T1000 (cell line): ENCODE measurements at places on chromosomes 6 and 20.

GRCh38 chr20:10777710-10778109 is 103.9 kb upstream of the JAG1 start:
- DNase-seq: no peak

DNA sequence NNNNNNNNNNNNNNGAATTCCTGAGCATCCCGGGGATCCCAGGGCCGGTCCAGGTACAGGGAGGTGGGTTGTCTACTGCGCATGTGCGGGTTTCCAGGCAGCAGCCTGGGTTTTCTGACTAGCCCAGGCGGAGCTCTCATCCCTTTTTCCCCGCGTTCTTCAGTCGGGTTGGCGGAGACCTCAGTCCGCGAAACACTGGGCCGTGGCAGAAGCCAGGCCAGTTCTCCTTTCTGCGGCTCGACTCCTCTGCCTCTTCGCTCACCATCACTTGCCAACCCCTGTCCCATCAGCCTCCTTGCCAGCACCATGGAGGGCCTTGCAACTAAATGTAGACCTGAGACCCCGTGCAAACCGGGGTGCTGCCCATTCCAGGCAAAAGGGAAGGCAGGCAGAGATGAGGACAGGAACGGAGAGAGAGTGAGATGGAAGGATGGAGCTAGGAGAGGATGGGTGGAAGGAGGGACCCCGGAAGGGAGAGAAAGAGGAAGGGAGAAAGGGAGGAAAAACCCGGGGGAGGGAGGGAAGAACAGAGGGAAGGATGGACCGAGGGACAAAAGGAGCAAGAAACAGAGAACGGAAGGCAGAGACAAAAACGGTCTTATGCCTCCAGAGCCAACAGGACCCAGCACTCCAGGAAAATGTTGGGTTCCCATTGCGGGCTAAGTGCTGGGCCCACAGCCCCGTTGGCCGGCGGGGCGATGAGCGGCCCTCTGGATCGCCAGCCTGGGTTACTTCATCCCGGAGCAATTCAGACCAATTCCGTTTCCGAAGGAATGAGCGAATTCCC is 445.4 kb upstream of the DEFB115 start:
- no peak for DNase-seq

- DNase-seq: no peak
Measured at GRCh38 chr6:122014961-122015360, 384.5 kb upstream of the HSF2 start.

GRCh38 chr6:33685411-33686224 is 25.9 kb downstream of the UQCC2 start:
- no peak for DNase-seq
